ENCODE measurements at places on chromosomes 2 and 18.

DNA sequence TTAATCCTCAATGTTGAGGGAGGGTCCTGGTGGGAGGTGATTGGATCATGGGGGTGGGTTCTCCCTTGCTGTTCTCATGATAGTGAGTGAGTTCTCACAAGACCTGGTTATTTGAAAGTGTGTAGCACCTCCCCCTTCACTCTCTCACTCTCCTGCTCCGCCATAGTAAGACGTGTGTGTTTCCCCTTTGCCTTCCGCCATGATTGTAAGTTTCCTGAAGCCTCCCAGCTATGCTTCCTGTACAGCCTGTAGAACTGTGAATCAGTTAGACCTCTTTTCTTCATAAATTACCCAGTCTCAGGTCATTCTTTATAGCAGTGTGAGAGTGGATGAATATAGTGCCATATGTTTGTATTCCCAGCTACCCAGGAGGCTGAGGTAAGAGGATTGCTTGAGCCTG is 9.6 kb downstream of the IL1B start:
- no peak for DNase-seq

DNA sequence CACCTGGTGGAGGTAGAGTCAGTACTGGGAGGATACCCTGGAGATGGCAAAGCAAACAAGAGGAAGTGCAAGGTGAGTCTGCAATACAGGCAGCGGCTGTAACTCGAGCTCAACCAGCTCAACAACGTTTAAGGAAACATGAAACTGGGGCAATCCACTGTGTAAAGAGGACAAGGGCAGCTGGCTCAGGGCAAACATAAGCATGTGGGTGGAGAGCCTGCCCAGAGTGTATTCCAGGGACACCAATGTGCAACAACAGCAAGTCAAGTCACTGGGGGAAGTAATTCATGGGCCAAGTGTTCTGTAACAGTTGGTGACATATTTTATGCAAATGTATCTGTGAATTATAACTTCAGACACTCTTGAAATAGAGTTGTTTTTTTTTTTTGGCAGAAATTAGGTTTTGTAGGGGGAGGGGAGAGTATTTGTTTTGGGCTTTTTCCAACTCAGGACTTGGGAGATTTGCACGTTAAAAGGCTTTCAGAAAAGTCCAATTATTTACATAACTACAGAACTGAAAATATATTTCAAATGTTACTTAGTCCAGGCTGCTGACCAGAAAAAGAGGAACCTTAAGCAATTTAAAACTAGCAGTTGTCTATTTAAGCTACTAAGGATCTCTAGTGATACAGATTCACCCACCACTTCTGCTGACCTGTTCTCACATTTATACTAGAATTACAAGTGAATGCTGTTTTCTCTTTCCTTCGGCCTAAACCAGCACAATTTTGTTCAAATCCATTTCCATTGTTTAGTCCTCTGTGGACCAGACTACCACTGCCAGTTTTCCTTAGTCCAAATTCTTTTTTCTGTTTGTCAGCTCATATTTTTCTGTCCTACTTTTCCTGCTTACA is 18.6 kb downstream of the NRXN1 start:
- DNase-seq = no peak

DNA sequence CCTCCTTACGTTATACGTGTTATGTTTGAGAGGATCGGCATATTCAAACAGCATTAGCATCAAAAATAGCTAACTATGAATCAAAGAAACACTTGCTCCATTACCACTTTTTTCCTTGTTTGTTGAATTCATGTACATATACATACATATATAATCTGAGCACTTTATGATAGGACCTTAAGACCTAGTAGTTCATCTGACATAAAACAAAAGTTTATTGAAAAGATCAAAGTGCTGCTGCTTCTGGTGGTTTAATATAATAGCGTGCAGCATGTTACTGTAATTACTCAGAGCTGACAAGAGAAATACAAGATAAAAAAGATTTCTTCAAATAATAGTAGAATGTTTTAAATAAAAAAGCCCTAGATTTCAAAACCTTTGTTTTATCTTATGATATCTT is 1850.9 kb upstream of the LRRTM1 start:
- no peak for DNase-seq

GRCh38 chr18:58362829-58363271 is 266.0 kb downstream of the ALPK2 start:
- no peak for DNase-seq

DNA sequence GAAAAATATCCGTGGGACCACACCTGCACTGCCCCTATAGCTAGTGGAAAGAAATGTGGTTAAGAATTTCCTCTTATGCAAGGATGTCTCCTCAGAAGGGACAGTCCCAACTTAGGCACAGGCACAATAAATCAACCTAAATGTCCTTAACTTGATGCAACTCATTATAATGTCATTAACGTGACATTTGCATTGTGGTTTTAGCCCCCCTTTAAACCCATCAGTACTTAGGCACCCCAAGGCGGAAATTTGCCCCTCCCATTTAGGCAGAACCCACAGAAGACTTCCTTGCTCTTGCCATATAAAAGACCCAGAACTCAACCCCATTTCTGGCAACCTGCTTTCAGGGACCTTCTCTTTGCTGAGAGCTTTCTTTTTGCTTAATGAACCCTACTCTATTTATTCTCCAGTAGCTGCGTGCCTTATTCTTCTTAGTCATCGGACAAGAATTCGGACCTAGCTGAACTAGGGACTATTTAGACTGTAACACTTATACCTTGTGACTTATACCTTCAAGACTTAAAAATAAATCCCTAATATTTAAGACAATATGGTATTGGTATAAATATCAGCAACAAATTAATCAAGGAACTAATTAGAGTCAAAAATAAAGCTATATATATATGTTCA is 1281.6 kb upstream of the TMEFF2 start:
- DNase-seq = no peak

- no peak for DNase-seq
Observed at GRCh38 chr2:169977530-169977929, 150.3 kb downstream of the UBR3 start.

GRCh38 chr2:203549406-203549805 is 14.3 kb upstream of the RAPH1 start:
- DNase-seq = no peak

DNA sequence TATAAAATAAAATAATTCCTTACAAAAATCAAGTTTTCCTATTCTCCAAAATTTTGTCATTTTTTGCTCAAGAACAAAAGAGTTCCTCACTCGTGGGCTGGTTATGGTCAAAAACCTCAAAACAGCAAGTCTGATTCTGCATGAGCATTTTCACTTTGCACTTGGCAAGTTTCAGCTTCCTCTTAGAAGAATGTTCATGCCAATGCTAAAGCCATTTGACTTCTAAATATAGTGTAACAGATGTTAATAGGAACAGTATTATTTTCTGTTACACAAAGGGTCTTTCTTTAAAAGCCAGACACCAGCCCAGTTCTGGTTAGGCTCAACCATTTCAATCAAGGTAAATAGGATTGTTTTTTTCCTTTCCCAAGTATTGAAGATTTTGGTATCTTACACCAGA is 261.3 kb upstream of the CCDC68 start:
- no peak for DNase-seq

- no peak for DNase-seq
Observed at GRCh38 chr18:2169656-2170055, 401.6 kb downstream of the METTL4 start.

GRCh38 chr2:66275984-66276383 is 158.9 kb upstream of the MEIS1 start:
- DNase-seq = no peak

DNA sequence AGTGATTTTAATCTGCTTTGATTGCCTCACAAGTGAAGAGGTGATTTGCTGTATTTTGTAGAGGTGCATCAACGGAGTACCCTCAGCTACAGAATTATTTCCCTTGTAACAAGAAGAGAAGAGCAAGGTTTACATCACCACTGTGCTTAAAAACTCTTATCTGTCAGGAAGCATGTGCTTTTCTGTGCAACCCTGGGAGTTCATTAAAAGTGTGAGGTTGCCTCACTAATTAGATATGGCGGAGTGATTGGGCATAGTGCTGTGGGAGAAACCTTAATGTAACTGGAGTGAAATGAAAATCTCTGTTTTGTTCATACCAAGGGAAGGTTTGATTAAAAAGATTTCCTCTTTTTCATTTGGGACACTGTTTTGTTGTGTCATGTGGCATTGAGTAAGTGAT is 544.7 kb downstream of the PARD3B start:
- DNase-seq = no peak

DNA sequence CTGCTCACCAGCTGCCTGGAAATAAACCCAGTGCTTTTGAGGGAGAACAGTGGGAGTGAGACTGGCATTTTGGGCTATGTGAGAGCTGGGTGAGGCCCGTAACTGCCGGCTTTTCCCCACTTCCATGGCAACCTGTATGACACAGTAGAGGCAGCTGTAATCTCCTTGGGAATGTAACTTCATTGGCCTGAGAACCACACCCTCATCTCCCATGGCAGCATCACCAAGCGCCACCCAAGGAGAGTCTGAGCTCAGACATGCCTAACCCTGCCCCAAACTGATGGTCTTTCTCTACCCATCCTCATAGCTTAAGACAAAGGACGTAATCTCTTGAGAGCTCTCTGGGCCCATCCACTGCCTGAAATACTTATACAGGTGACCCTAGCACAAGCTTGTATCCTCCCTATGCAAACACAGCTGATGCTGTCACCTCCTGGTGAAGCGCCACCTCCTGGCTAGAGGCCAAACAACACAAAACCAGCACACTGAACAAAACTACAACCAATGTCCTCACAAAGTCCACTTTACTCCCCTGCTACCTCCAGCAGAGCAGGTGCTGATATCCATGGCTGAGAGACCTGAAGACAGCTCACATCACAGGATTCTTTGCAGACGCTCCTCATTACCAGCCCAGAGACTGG is 763.4 kb upstream of the NRXN1 start:
- no peak for DNase-seq

- no peak for DNase-seq
Observed at GRCh38 chr2:88018909-88019308, 2.6 kb upstream of the RNU2-63P start.

GRCh38 chr2:235637896-235638295 is 144.1 kb downstream of the AGAP1 start:
- no peak for DNase-seq

GRCh38 chr18:70148039-70148938 is 57.2 kb downstream of the RTTN start:
- no peak for DNase-seq

DNA sequence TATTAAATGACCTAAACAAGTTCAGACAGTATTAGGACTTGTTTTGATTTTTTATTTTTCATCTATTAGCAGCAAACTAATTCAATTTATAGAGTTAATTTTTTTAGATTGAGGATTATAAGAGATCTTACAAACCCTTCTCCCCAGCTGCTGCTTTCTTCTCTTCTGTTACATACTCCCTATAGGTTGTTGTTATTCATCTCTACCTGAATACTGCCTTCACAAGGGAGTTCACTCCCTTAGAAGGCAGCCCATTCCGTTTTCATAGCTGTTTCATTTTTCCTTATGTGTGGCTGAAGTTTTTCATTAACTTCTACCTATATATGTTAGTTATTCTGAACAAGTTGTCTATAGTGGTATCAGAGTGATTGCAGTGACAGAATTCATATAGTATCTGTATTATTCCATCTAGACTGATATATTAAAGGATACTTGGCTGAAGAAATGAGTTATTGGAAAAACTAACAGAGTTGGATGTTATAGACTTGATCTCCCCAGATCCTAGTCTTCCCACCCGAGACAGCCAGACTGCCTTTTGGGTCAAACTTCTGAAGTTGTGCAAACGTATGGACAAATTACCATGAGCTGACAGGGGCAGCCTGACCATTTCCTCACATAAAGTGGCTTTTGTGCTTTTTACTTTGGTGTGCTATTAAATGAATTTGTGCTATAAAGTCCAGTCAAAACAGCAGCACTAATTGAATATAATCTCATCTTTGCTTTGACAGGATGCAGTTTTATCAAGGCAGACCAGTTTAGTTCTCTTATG is 8.7 kb downstream of the GLS start:
- no peak for DNase-seq

GRCh38 chr2:34545486-34546136 is 946.5 kb upstream of the FAM98A start:
- no peak for DNase-seq

DNA sequence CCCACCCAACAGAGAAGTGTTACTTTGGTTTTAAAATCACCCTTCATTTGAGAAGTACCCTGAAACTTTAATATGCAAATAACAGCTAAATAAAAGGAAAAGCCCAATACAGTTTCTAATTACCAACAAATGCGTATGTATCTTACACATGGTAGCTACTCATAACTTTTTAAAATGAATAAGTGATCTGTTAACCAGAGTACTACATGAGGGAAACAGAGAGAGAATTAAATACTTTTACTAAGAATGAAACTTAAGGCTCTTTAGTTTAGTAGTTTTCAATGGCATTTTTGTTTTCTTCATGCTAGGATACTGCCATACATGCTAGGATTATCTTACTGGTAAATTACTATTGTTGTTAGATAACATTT is 39.1 kb upstream of the NABP1 start:
- no peak for DNase-seq

GRCh38 chr2:216287251-216287650 is 85.0 kb downstream of the MARCHF4 start:
- DNase-seq = no peak

DNA sequence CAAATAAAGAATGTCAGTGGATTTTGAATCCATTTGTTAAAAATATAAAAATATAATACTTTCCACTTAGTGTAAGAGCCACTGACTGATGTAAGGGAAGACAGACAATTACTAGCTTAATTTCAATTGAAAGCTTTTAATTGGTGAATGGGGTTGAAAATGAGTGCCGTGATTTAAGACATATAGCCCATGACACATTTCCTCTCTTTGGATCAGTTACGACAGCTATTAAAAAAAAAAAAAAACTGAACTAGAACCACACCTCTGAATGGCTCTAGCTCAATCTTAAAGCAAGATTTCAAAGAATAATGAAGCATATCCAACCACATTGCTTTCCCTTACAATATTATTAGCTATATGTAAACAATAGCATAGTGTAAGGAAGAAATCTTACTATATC is 44.0 kb downstream of the CIB4 start:
- no peak for DNase-seq

- no peak for DNase-seq
Observed at GRCh38 chr2:232420463-232421188, 14.0 kb downstream of the ALPG start.

GRCh38 chr2:163595028-163595427 is 140.8 kb downstream of the FIGN start:
- no peak for DNase-seq

DNA sequence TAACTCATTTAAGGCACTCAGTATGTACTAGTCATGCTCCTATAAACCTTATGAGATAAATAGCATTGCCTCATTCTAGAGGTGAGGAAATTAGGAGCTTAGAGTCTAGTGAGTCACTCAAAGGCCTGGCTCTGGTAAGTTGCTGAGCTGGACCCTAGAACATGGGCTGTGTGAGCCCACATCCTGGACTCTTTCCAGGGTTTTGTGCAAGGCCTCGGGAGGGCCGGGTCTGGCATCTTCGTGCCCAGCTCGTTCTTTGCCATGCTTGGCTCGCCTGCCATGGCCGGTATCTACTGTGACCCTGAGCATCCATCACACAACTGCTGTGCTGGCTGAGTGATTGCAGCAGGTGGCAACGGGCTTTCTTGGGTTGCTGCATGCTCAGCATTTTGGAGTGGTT is 168.0 kb downstream of the LPIN1 start:
- no peak for DNase-seq

- DNase-seq = no peak
Observed at GRCh38 chr2:239721991-239722759, 303.0 kb downstream of the NDUFA10 start.

Data from esophagus muscularis mucosa (tissue), 4 donors.